ENCODE measurements at places on chromosomes 7 and 10. TPM values are rescaled to one million over a fixed set of nuclear protein-coding genes. Genes with fewer than 3 reads are reported as not detected.

Gene ABCB1
- total RNA-seq = not detected

Gene TECPR1
- total RNA-seq = 15.9 TPM

Gene MRLN
- not detected for total RNA-seq

Gene SPDYE2B
- total RNA-seq = not detected

Gene TDRD1
- not detected for total RNA-seq

Gene PARP12
- total RNA-seq = 8.8 TPM

Gene DNMBP
- total RNA-seq = 12.4 TPM

Gene GPRIN2
- total RNA-seq = not detected

Gene AGAP6
- 3.0 TPM for total RNA-seq

Gene POLR2J
- total RNA-seq = 41.2 TPM

Gene CLCN1
- total RNA-seq = under 0.01 TPM

Gene ARF5
- total RNA-seq = 239 TPM

Gene HBP1
- total RNA-seq = 29.0 TPM

Gene SYT15B
- under 0.01 TPM for total RNA-seq

Gene MMRN2
- total RNA-seq = 0.89 TPM

Gene AGBL3
- total RNA-seq = 0.15 TPM

Gene EXOC6
- 5.9 TPM for total RNA-seq

Gene PTPN20
- total RNA-seq = 0.45 TPM

Gene TMEM72
- not detected for total RNA-seq

Gene IDE
- total RNA-seq = 11.7 TPM

Gene MCM10
- total RNA-seq = 14.6 TPM

Gene KIF11
- 37.5 TPM for total RNA-seq

Gene SPDYE5
- not detected for total RNA-seq

Gene CTAGE6
- not detected for total RNA-seq
